Fibroblast of pulmonary artery (primary cell): ENCODE measurements at places on chromosomes 1 and 21.

DNA sequence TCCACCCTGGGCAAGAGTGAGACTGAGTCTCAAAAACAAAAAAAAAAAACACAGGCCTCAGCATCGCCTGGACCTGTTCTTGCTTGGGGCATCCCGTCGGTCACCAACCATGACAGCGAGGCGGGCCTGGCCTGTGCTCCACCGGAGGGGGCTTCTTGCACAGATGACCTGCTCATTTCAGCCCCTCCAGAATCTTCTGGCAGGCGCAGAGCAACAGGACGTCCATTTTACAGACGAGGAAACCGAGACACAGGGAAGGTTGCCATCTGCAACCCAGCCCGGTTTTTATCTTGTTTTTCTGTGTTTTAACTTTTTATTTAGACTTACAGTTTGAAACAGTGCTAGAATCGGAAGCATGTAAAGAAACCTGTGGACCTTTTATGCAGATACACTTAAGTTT, 918 bp downstream of the CSTB start:
- DNase-seq, result no peak

GRCh38 chr1:1221887-1222574, 8.1 kb upstream of the TNFRSF4 start:
- DNase-seq, result no peak

DNA sequence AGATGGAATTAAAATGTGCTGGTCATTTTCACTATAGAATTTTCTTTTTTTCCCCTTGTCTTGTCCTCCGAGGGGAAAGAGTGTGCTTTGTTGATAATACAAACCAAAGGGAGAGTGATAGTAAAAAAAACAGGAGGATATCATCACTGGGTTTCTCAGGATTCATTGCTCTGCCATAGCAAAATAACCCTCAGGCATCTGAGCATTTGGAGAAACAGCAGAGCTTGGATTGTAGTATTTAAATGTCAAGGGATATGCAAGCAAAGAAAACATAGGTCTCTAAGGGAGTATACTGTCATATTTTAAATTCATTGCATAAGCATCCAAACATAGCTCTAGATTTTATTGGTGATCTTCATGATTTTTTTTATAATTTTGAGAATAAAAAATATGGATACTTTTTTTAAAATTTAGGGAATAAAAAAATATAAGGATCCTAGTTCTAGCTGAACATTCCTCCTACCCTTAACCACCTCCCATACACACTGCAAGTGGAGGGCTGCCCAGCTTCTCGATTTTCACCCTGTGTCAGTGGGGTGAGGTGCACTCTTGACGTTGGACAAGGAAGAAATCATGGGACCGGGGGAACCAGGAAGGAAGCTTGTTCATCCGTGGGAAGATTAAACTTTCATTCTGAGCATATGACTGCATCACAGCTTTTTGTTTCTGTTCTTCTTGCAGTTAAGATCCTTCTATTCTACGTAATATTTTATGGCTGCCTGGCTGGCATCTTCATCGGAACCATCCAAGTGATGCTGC, 4.4 kb downstream of the ATP1B1 start:
- peak; percentile 81 for DNase-seq

DNA sequence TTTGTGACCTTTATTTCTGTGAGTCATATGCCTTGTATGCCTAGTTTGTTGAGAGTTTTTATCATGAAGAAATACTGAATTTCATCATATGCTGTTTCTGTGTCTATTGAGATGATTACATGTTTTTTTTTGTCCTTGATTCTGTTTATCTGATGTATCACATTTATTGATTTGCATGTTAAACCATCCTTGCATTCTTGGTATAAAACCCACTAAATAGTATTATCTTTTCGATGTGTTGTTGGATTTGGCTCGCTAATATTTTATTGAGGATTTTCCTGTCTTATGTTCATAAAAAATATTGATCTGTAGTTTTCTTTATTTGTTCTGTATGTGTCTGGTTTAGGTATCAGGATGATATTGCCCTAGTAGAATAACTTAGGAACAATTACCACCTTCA, 164.7 kb upstream of the CHRM3 start:
- no peak for DNase-seq

- no peak for DNase-seq
Observed at GRCh38 chr1:226870026-226870400, 403 bp upstream of the PSEN2 start.

DNA sequence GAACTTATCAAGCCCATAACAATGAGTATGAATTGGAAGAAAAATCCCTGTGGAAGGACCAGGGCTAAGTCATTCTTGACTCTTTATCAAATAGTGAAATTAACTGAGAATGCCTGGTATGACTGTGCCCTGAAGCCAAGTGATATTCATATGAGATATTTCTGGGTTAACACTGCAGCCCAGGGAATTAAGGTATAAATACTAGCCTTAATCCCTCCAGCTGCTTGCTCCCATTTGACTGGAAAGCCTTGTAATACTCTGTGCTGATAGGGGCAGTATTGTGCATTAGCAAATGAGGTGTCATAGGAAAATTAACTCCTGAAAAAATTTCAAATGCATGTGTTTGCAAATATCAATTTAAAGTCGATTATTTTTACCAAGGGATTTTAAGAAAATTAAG, 568.8 kb downstream of the LMO4 start:
- DNase-seq, result no peak

GRCh38 chr21:39661121-39661520, 48.4 kb downstream of the B3GALT5 start:
- no peak for DNase-seq
